NT2/D1 (cell line): ENCODE measurements at places on chromosomes 16 and 17.

DNA sequence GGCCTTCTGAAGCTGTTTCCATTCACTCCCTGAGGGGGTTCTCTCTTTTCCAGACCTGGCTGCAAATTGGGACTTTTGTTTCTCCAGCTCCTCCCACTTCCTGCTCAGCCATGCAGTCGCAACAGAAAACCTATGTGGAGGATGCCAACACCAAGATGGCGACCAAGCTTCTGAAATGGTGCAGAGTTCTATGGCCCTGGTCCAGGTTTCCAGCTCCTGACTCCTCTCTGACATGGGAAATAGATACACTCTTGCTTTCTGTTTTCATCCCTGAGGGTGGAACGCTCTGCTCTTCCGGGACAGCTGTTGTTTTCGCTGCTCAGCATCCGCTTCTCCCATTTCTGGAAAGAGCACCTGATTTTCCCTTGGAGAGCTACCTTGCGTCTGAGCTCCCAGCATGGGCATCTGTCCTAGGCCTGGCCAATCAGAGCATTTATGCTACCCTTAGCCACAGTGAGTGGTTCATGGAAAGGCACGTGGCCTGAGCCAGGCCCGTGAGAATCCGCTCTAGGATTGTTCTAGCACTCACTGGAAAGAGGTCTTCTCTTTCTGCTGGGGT lies 8.1 kb downstream of the GPRC5B start:
- no peak for DNase-seq

DNA sequence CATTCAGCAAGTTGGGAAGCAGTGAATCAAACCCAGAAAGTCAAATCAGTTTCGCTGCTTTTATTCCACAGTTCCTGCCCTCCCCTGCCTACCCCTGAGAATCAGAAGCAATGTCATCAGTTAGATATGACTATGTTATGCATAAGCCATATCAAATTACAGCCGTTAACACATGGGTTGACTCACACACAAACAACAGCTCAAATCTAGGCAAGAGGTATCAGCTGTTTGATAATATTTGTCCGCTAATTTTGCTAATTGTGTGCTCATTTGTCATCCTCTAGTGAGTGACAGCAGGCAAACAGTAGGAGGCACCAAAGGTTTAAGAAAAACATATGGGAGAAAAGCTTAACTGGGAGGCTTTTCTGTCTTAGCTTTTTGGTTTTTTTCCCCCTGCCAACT lies 327.4 kb upstream of the CCL2 start:
- no peak for DNase-seq

- no peak for DNase-seq
Observed at GRCh38 chr17:36188891-36189306, 7.7 kb downstream of the CCL3L1 start.

GRCh38 chr17:19738073-19738449 lies 10.0 kb downstream of the ALDH3A1 start:
- no peak for DNase-seq
